Stimulated activated CD8-positive, alpha-beta memory T cell treated with anti-CD3 and anti-CD28 coated beads, Interleukin-15, amount 100 ng/mL, for 1 hour (primary cell): ENCODE measurements at places on chromosomes 2 and 18.

GRCh38 chr2:114442510-114442909 is at the start of gene DPP10:
DPP10 (plus strand) TSS chr2:114442641.
- no peak for DNase-seq

GRCh38 chr2:151027151-151027550 is 234.5 kb downstream of the RBM43 start:
- DNase-seq = no peak

GRCh38 chr2:29334706-29335105 is 219.5 kb downstream of the CLIP4 start:
- no peak for DNase-seq

DNA sequence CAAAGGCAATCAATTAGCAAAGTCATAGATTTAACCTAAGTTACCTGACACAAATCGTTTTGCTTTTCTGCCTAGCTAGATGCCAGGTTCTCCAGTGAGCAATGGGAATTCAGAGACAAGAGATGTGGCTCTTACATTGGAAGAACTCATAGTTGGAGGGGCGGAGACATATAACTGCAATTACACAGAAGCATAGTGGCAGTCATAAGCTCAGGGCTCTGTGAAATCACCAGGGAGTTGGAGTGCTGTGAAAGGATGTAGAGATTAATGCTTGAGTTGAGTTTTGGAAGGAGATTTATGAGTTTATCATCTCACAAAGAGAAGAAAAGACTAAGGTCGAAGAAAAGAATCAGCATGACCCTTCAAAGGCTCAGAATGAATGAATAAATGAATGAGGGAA is 457.2 kb upstream of the TRIB2 start:
- DNase-seq = no peak

DNA sequence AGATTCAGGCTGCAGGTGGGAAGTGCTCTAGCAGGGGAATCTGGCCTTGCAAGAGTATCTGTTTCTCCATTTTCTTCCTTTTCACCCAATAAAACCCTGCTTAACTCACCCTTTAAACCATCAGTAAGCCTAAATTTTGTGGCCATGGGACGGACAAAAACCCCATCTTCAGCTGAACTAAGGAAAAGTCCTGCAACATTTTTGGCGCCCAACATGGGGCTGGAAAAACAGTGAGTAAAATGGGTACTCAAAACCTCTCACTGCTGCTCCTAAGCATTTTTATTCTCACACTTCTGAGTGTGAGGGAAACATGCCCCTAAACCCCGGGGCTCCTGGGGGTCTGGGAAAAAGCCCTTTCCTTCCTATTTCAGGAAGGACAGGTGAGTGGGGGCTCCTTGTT is 414.3 kb downstream of the ZNF804A start:
- no peak for DNase-seq

DNA sequence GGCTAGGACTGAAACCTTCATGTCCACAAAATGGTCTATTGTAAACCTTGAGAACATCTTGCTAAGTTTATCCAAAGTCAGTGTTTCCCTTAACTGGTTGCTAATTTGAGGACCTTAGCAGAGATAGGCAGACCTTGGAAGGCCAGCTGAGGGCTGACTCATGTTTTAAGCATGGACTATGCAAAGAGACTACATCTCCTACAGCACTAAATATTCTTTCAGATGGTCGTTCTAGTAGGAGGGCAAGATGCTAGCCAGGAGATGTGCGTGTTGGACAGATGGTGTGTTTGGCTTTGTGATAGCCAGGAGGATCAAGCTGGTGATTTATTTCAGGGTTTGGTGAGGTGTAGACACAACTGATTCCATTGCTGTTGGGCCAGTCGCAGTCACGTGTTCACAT is 75.8 kb downstream of the NRP2 start:
- DNase-seq = no peak

DNA sequence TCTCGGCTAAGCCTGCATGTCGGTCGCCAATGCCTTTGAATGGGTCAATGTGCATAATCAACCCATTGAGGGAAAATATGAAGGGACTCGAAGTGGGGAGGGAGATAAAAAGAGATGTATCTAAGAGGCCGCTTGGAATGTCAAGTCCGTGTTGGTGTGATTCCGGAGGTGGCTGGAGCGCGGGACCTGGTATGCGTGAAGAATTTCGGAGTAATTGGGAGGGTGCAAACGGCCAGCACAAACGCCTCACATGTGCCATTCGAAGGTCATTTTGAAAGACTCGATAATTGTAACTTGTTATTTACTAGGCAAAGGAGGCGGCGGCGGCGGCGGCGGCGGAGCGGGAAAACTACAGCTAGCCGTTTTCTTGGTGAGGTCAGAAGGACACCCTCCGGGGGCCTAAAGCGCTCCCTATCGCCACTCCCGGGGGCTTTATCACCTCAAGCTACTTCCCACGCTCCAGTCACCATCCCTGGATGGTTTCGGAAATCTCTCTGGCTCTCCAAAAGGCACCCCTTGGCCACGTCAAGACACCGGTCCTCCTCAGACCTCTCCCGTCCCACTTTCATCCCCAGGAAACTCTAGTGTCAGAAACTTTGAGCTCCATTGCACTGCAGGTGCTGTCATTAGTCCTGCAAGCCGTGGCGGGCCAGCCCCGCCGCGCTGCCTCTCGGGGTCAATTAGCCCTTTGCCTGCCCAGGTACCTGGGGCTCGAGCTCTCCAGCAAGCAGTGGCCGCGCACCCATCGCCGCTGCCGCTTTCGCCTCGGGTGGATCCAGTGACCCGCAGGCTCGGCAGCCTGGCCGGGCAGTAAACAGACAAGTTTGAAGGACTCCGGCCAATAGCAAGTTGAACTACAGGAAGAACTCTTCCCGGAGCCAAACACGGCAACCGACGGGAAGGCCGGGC is 1.5 kb downstream of the ERBB4 start:
- no peak for DNase-seq

DNA sequence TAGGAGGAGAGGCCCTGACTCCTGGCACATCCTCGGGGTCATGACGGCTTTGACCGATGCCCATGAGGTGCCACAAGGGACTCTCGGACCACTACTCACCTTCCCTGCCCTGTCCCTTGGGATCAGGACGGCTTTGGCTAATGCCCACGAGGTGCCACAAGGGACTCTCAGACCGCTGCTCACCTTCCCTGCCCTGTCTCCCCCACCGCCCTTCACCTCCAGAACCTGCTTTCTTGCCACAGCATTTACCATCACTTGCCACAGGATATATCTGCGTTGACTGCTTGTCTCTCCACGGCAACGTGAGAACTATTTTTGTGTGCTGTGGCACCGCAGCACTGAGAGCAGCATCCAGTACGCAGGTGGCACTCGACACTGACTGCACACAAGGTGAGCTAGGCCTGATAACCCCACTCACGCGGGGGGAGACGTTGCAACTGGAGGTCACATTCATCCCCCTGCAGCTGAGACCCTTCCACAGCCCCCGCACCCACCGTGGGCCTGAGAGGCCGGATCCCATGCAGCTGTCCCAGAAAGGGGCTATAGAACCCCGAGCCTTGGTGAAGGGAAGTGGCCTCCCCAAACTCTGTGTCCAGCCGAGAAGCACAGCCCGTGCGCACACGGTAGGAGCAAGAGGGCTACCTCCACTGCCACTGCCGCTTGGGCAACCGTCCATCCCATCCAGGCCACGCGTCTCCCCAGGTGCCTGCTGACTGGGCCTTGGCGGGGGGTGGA is 47.5 kb downstream of the ANO7 start:
- DNase-seq = no peak

GRCh38 chr2:28755421-28755820 is 3.8 kb downstream of the PPP1CB start:
- no peak for DNase-seq
